ENCODE measurements at places on chromosomes 1 and 21.

DNA sequence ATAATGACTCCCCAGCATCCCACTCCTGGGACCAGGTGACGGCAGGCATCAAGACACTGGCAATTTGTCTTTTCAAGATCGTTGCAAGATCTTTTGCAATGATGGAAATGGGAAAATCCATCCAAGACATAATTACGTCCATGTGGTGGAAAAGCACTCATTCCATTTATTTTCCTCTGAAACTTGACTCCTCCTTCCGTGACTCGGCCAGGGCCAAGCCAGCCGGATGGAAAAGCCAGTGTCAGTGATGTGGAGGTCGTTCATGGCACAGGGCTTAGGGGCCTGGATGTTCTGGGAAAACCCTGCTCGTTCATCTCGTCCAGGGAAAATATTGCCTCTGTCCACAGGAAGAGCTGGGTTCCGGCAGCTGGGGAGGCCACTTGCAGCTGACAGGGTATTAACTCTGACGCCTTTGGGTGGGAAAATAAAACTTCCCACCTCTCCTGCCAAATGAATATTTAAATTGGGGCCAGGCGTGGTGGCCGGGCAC is 46.2 kb downstream of the C1orf198 start:
- no peak for DNase-seq

DNA sequence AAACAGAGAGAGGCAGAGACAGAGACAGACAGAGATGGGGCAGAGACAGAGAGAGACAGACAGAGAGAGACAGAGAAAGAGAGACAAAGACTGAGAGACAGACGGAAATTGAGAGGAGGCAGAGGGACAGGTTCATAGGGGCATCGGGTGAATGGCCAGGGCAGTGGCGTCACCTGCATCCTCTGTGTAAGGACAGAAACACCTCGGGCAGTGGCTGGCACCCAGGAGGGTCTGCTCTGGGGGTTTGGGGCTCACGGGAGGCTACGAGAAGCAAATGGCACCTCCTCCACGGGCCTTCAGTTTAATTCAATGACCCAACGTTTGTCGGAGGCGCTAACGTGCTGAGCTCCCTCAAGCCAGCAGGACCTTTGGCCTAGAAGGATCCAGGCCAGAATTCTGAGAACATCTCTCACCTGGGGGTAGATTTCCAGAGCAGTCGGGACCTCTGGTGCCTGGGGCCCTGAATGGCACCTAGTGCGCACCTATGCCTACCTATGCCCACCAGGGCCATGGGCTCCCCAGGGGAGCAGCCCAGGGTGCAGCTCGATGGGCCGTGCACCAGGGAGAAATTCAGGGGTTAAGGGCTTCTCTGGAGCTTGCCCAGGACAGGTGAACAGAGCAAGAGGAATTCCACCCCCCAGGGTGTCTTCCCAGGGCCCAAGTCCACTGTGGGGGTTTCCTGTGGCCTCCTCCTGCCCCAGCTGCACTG is 20.6 kb upstream of the PTTG1IP start:
- DNase-seq: no peak

DNA sequence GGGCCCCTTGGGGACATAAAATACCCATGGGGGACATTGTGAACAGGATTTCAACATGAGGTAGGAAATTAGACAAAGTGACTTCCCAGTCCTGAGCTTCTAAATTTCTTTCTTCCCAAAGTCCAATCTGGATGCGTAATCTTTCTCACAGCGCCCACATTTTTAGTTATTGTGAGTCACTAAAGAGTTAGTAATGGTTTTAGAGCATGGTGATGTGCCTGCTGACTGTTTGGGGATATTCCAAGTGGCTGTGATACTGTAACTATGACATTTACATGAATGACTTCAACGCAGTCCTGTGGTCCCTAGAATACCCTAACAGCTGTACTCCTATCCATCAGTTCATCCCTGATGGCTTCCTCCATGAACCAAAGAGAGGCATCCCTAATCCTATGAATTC is 224.0 kb upstream of the COA6 start:
- no peak for DNase-seq

DNA sequence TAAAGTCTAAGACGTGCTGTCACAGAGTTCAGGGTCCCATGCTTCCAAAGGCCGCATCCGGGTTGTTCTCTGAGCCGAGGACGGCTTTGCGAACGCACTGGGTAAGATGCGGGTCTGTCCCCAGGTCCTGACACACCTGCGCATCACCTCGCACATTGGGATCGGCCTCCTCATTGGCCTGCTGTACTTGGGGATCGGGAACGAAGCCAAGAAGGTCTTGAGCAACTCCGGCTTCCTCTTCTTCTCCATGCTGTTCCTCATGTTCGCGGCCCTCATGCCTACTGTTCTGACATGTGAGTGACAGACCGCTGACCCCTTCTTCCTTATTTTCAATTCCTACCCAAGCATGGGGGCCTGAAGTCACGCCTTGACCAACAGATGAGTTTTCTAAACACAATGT is 25.3 kb downstream of the TFF3 start:
- no peak for DNase-seq

GRCh38 chr21:38691631-38692030 is 114.1 kb upstream of the ETS2 start:
- DNase-seq: no peak

DNA sequence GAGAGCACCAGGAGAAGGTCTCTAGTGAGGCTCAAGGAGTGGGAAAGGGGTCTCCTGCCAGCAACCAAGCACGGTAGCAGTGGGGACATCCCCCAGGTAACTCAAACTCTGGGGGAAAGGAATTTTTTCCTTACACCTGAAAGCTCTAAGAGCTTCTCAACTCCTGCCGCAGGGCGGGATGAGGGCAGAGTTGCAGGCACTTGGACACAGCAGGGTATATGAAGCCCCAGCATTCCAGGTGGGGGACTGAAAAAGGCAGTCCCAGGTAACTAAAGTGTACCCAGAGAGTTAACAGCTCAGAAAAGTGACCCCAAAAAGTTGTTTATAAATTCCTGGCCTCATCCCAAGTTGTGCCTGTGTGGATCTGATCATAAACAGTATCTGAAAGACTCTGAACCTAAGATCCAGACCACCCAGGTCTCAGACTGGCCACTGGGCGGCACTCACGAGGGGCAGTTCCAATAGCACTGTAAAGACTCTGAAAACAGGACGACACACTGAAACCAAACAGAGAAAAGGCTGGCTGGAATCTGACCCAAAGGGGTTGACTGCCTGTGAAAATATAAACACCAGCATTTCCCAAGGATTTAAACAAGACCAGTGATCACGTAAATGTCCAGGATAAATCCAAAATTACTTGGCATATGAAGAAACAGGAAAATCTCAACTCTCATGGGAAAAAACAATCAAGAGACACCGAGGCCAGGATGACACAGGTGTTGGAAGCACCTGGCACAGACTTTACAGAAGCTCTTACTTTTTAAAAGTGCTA is 47.5 kb downstream of the HSF2BP start:
- DNase-seq: no peak

GRCh38 chr1:111505641-111506119 is 2.2 kb upstream of the ADORA3 start:
- DNase-seq: no peak

- DNase-seq: no peak
Measured at GRCh38 chr1:145955436-145955835, 2.4 kb downstream of the LIX1L start.

DNA sequence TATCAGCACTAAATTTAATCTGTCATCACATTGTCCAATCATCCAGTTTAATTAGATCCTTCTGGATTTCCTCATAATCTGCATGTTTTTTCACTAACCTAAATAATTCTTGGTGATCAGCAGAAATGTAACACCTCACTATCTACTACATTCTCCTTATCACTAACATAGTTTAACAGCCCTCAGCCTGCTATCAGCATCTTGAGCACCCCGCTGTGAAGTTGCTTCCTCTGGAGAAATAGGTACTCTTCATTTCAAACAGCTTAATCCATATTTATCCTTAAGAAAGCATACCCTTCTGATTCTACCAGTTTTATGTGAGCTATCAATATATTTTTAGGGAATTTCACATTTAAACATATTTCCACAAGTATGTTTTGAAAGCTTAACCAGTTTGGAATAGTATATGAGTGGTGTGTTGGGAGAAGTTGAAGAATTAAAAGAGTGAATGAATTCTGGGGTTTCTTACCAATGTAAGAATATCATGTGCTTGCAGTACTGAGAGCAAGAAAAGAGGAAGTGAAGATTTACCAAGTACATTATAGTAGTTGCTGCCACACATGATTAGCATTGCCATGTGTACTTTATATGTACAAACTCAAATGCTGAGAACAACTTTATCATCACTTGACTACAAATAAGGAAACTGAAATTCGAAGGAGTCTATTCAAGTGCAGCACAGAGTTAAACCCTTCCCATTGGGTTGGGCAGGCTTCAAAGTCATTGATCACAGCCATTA is 771.1 kb upstream of the ADGRL4 start:
- no peak for DNase-seq

GRCh38 chr1:184408580-184408979 is 21.8 kb downstream of the C1orf21 start:
- DNase-seq: no peak

DNA sequence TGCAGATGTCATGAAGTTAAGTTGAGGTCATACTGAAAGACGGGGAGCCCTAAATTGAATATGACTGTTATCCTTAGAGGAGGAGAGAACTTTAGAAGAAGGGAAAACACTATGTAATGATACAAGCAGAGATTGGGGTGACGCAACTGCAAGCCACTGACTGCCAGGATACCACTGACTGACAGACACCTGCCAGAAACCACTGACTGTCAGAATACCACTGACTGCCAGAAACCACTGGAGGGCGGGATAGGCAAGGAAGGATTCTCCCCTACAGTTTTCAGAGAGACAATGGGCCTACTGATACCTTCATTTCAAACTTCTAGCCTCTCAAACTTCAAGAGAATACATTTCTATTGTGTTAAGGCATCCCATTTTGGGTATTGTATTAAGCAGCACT is 388.7 kb downstream of the USH2A start:
- no peak for DNase-seq

GRCh38 chr1:156639601-156640101 is 2.3 kb upstream of the BCAN start:
- DNase-seq: no peak

- no peak for DNase-seq
Measured at GRCh38 chr1:36612121-36612520, 129.4 kb upstream of the CSF3R start.

GRCh38 chr1:183248989-183249691 is 63.1 kb downstream of the LAMC2 start:
- DNase-seq: no peak

GRCh38 chr1:231241750-231242149 is 738 bp downstream of the GNPAT start:
- no peak for DNase-seq

- no peak for DNase-seq
Measured at GRCh38 chr1:64608005-64608650, 136.7 kb upstream of the RAVER2 start.

GRCh38 chr1:205018381-205018780 is 24.6 kb upstream of the CNTN2 start:
- no peak for DNase-seq

GRCh38 chr1:229186373-229187056 is 84.4 kb upstream of the RAB4A start:
- no peak for DNase-seq

GRCh38 chr1:216221260-216221700 is 202.0 kb downstream of the USH2A start:
- no peak for DNase-seq

GRCh38 chr1:10677491-10678391 is 118.7 kb downstream of the CASZ1 start:
- no peak for DNase-seq

- no peak for DNase-seq
Measured at GRCh38 chr1:46404482-46405196, 10.5 kb downstream of the FAAH start.

DNA sequence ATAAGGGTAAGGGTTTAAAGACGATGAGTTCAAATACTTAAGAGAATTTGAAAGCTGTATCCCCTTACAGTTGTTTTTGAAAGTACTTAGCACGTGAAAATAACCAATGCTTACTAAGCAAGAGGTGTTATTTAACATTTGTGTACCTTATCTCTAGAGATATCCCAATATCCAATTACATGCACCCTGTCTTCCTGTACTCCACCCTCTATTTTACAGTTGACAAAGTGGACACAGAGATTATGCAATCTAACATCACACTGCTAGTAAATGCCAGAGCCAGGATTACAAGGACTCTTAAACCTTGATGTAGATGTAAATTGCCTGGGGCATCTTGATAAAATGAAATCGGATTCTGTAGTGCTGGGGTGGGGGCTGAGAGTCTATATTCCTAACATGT is 72.0 kb downstream of the GDAP2 start:
- no peak for DNase-seq

- no peak for DNase-seq
Measured at GRCh38 chr1:151620286-151620685, 8.4 kb downstream of the SNX27 start.

DNA sequence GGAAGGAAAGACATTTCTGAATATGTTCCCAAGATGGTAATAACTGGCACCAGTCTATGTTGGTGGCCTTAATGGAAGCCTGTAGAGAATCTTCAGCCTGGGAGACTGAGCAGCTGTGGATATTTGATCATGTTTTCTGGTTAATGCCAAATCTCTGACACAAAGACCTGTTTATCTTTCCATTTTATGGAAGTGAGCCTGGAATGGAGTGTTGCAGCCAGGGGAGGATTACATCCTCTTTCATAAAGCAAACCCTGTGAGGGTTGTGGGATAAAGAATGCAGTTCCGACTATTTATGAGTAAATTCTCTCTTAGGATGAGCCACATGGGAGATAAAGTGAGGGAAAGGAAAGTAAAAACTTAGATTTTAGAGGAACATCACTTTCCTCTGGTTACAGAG is 144.1 kb downstream of the PCP4 start:
- DNase-seq: no peak

- no peak for DNase-seq
Measured at GRCh38 chr1:51636764-51637522, 20.1 kb downstream of the OSBPL9 start.

DNA sequence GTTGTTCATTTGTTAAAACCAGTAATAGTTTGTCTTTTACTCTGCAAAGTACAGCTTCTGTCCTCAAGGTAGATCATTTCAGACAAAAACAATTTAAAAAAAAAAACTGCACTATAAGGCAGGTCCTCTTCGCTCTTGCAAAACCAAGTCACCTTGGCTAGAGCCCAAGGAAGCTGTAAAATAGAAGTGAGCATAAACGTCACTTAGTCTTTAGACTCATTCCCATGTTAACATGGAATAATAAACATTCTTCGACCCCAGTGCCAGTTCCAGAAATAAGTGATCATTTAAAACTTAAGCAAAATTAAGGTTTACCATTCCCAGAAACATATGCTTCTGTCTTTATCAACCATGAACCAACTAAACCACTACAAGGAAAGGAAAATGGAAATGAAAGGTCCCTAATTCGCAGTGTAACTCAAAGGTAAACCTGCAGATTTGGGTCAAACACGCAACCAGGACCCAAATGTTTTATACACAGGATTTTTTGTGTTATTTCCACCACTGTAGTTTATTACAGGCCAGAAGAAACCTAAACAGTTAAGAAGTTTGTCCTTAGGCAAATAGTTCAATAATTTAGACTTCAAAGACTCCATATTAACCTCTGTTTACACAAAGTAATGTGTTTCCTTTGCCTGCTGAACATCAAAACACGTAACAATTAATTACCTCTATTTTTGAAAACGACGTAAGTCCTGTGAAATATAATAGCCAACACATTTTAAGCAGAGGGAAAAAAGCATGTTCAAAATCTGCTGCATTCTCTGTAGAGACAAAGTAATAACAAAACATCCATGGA is 54.6 kb downstream of the TGFBR3 start:
- DNase-seq: no peak

GRCh38 chr1:163924041-163924440 is 602.3 kb downstream of the NUF2 start:
- no peak for DNase-seq

All from stimulated activated CD8-positive, alpha-beta memory T cell treated with anti-CD3 and anti-CD28 coated beads, Interleukin-4, amount 100 ng/mL, for 24 hours (primary cell).